Activated CD8-positive, alpha-beta memory T cell treated with anti-CD3 and anti-CD28 coated beads, Interleukin-2, amount 10 ng/mL, durations not matched to agents 7 days and 5 days (primary cell): ENCODE measurements at places on chromosomes 2 and 18.

DNA sequence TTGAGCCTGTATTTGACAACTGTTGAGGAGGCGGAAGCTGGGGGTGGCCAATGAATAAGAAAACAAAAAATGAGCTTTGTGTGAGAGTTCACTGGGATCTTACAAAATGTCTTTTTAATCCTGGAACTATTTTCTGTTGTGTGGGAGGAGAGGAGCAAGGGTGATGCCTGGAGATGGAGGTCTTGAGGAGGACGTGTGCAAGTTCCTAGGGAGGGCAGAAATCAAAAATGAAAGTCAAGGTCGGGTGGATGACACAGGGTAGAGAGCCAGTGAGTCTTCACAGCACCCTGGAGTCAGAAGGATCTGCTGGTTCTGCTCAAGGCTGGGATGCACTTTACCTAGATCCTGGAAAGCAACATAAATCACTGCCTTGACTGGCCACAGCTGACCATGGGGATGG lies 180.3 kb upstream of the PKDCC start:
- DNase-seq = no peak

GRCh38 chr18:9862686-9863085 lies 23.1 kb upstream of the TXNDC2 start:
- DNase-seq = no peak

GRCh38 chr2:216860426-216861137 lies 718 bp upstream of the TNP1 start:
- DNase-seq = no peak

- DNase-seq = no peak
Measured at GRCh38 chr2:106996171-106996769, 110.3 kb upstream of the ST6GAL2 start.

DNA sequence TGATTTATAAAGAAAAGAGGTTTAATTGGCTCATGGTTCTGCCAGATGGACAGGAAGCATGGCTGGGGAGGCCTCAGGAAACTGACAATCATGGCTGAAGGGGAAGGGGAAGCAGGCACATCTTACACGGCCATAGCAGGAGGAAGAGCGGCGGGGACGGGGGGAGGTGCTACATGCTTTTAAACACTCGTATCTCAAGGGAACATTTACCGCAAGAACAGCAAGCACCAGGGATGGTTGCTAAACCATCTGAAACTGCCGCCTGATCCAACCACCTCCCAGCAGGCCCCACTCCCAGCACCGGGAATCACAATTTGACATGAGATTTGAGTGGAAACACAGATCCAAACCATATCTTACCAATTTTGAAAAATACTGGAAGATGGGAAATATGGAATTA lies 362.8 kb downstream of the FBXO15 start:
- no peak for DNase-seq

GRCh38 chr18:44392933-44393332 lies 287.8 kb upstream of the SETBP1 start:
- no peak for DNase-seq

DNA sequence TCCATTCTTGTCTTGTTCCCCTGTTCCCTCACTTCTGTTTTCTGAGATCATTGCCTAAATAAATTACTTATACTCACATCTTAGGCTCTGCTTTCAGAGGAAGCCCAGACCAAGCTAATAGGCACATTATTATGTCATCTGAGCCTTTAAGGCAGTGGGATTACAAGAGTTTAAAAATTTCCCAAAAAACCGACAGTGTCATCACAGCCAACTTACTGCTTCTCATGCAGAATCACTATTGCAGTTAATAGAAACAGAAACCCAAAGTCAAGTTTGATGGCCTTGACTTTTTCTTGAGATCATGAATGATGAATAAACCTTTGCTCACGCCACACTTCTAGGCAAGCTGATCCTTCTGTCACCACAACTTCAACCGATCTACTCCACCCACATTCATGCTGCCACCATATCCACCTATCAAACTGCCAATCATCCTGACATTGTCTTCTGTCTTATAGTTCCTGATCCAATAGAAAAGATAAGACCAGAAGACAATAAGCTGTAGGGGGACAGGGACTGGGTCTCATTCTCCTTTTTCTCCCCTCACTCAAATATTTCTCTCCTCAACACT lies 142.7 kb upstream of the CREB1 start:
- DNase-seq = no peak

DNA sequence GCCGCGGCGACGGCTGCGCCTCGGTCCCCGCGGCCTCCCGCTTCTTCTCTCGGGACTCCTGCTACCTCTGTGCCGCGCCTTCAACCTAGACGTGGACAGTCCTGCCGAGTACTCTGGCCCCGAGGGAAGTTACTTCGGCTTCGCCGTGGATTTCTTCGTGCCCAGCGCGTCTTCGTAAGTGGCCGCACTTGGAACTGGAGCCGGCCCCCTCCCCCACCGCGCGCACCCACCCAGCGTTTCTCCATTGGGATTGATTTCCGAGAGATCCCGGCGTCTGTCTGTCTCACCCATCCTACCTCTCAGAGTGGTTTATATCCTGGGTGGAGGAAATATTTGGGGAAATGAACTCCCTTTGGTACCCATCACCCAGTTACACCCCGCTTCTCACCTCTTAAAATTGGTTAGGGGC lies 498 bp downstream of the ITGAV start:
- DNase-seq = no peak

DNA sequence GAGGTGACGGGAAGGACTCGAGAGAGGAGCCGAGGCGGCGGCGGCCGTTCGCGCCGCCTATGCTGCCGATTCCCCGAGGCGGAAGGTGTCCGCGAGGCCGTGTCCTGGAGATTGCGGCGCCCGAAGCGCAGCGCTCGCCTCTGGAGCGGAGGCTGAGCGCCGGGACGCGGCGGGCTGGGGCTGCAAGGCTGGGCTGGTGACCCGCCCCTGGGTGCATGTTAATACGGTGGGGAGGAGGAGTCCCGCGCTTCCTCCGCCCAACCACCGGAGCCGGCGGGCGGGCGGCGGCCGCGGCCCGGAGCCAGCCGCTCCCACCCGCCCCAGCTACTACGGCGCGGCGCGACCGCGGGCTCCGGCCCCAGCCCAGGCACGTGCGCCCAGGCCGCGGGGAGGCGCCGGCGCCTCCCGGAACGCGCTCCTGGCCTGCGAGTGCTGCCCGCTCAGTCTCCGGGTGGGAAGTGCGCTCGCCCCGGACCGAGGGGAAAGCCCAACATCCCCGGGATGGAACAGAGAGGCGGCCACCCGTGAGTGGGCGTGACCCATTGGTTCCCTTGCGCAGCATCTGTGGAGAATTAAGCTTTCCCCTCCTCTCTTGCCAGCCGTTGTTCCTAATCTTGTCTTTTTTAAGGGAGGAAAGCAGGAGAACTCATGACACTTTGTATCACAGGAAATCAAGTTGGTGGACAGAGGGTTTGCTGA lies at the start of gene DLGAP1:
DLGAP1 (minus strand) TSS at position 195 of the 699 bp plus-strand sequence.
- DNase-seq = no peak

DNA sequence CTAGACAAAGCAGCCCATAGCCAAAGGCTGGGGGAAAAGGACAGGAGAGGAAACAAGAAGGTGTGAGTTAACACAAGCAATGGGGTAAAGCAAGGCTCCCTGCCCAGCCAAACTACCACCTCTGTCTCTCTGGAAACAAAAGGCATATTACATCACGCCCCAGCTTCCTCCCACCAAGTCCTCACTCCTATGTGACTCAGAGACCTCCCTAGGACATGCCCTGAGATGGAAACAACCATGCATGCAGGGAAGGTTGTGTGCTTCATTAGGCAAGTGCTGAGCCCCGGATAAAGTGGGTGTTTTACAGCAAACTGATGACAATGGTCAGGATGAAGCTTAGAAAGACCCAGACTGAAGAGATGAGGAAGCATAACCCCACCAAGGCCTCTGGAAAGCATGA lies 9.0 kb upstream of the ATRAID start:
- no peak for DNase-seq

DNA sequence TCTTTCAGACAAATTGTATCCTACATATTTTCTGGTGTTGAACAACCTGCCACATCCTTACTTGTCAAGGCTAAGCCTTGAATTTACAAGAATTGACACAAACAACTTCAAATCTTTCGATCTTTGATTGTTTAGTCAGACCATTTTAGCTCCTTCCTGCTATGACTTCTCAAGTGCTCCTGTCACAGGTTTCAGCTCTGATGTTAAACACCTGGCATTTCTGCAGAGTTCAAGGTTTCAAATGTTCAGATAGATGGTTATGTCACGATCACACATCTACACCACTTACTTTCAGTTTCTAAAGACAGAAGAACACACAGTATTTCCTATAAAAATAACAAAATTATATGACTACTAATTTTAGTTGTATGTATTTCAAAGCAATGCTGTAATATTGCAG lies 84.0 kb downstream of the RND3 start:
- no peak for DNase-seq

- peak; percentile 92 for DNase-seq
Measured at GRCh38 chr2:64945973-64946768, 43.0 kb upstream of the SLC1A4 start.

DNA sequence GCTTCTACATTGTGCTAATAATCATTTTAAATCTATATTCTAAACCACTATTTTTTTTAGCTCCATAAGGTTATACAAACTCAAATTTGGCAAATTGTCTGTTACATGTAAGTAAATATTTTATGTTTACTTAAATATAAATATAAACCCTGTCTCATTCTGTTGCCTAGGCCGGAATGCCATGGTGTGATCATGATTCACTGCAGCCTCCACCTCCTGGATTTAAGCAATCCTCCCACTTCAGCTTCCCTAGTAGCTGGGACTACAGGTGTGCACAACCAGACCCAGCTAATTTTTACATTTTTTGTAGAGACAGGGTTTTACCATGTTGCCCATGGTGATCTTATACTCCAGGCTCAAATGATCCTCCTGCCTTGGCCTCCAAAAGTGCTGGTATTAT lies 124.7 kb downstream of the MEIS1 start:
- DNase-seq = no peak

DNA sequence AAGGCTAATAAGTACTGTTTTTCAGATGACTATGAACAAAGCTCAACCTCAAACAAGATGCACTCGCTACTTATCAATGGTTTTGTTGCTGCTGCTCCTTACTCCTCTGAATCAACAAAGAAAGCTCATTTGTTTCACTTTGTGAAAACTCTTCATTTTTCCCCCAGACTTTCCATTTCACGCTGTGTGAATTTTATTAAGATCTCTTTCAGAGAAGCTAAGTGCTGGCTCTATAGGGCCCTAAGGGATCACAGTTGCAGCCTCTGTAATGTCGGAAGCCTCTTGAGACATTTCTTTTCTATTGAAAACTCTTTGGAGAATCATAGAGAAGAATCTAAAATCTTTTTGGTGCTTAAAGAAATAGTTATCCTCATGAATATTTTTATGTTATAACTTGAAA lies 209.8 kb downstream of the CD226 start:
- DNase-seq = no peak

GRCh38 chr2:8022908-8023640 lies 658.8 kb upstream of the ID2 start:
- DNase-seq = no peak

- DNase-seq = no peak
Measured at GRCh38 chr2:86107031-86107430, 996 bp downstream of the PTCD3 start.

GRCh38 chr2:23100406-23100805 lies 284.6 kb upstream of the KLHL29 start:
- no peak for DNase-seq

DNA sequence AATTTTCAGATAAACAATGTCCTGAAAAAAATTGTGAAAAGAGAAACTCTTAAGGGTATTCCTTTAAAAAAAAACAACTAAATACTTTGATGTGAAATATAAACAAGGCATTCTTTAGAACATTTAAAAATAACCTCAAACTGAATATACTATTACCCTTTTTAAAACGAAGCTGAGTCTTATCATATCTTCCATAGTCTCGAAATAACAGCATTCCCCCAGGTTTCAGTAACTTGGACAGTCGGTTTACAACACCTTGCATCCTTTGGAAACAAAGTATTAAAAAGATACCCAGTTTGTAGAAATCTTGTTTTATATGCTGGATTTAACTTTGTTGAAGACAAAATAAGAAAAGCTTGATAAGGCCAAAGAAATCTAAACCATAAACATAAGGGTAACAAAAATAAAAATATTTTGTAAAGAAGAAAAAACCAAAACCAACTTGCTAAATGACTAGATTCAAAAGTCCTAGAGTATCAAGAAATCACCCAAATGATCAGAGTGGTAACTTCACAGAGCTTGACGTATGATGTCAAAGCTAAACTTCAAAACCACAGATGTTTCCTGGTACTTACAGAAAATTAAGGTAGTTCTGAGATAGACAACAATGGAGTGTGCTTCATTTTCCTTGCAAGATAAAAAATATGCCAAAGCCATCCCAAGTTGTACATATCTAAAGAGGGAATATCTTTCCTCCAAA lies 107.8 kb downstream of the METTL8 start:
- DNase-seq = no peak

- no peak for DNase-seq
Measured at GRCh38 chr2:73239776-73240175, 5.7 kb downstream of the CCT7 start.

GRCh38 chr2:128261245-128262128 lies 57.2 kb downstream of the HS6ST1 start:
- no peak for DNase-seq

- DNase-seq = no peak
Measured at GRCh38 chr18:54204883-54205282, 19.6 kb downstream of the MBD2 start.

- DNase-seq = no peak
Measured at GRCh38 chr2:6664332-6665061, 201.2 kb downstream of the CMPK2 start.

DNA sequence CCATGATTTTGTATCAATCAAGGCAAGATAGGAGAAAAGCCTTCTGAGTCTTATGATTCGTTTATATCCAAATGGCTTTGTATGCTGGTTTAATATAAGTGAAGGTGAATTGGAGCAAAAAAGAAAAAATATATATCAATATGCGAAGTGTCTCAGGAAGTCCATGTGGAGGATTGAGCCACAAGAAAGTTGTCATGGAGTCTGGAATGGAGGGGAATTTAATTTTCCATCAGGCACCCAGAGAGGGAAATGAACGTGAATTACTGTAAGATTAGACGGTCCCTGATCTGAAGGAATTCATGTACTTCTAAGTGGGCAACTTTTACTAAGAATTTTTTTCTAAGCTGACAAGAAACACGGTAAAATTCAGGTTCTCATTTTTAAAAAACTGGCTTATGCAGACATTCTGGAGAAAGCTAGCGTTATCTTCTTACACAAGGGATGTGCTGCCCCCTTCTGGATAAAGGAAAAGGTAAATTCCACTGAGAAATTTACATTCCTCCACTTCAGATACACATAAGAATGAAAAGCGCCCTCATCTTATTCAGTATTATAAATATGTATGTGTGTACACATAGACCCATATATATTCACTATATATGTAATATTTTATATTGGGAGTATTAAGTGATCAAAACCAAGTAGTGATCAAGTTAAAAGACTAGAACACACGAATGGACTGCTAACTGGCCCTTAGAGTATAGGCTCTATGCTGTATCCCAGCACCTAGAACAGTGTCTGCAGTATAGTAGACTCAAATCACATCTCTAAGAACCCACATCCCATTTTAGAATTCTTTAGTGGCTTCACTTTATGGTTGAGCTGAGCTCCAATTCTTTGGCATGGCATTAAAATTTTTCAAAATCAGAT lies 289.0 kb upstream of the TFPI start:
- DNase-seq = no peak

GRCh38 chr2:211205836-211206235 lies 649.4 kb downstream of the CPS1 start:
- DNase-seq = no peak
